Sigmoid colon (tissue), 7 donors: ENCODE measurements at places on chromosomes 1 and 21. TPM values are rescaled to one million over a fixed set of nuclear protein-coding genes. Genes with fewer than 3 reads are reported as not detected.

GRCh38 chr1:148435406-148435805 is 47.7 kb downstream of the PPIAL4G start:
- H3K4me1 ChIP-seq, result no peaks in the 10 kb centered on the region
- no peaks in the 10 kb centered on the region for H3K27me3 ChIP-seq
- H3K36me3 ChIP-seq, result no peaks in the 10 kb centered on the region
- no peak for DNase-seq
- H3K4me3 ChIP-seq, result no peak overlapping the region
- H3K27ac ChIP-seq, result no peak overlapping the region

DNA sequence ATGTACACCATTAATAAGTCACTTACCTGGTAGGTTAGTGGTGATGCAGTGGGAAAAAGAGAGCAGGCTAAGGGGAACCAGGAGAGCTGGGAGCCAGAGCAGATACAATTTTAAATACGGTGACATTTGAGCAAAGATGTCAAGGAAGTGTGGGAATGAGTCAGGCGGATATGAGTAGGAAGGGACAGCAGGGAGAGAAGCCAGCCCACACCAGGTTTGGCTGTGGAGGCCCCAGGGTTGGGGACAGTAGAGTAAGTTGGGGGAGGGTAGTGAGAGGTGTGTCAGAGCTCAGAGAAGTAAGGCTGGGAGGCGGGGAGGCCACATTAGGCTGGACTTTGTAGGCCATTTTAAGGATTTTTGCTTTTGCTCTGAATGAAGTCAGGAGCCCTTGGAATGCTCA is 482.0 kb downstream of the DISC1 start:
- no peak overlapping the region for H3K27ac ChIP-seq
- no peak for DNase-seq
- H3K36me3 ChIP-seq, result no peaks in the 10 kb centered on the region
- no peaks in the 10 kb centered on the region for H3K4me1 ChIP-seq
- no peak overlapping the region for H3K4me3 ChIP-seq

GRCh38 chr1:112651205-112651604 is 23.3 kb upstream of the MOV10 start:
- H3K36me3 ChIP-seq, result peaks cover 2% of the 10 kb centered on the region
- no peaks in the 10 kb centered on the region for H3K4me1 ChIP-seq
- no peak overlapping the region for H3K4me3 ChIP-seq
- H3K27ac ChIP-seq, result no peak overlapping the region
- no peak for DNase-seq

- no peaks in the 10 kb centered on the region for H3K4me1 ChIP-seq
- no peak overlapping the region for H3K4me3 ChIP-seq
- DNase-seq, result no peak
- no peaks in the 10 kb centered on the region for H3K27me3 ChIP-seq
These were observed 121.0 kb upstream of the UBE2U start for GRCh38 chr1:64082459-64082858.

DNA sequence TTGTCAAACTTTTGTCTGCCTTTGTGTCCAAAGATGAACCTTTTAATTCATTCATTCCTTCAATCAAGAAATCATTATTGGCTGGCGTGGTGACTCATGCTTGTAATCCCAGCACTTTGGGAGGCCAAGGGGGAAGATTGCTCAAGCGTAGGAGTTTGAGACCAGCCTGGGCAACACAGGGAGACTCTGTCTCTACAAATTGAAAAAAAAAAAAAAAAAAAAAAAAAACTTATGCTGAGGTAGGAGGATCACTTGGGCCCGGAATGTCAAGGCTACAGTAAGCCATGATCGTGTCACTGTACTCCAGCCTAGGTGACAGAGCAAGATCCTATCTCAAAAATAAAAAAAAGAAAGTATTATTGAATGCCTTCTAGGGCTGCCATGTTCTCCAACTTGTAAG is 51.3 kb upstream of the CXADR start:
- DNase-seq, result no peak
- H3K4me3 ChIP-seq, result no peak overlapping the region
- no peak overlapping the region for H3K27ac ChIP-seq
- no peaks in the 10 kb centered on the region for H3K27me3 ChIP-seq

GRCh38 chr1:58657082-58657481 is 42.8 kb downstream of the MYSM1 start:
- no peaks in the 10 kb centered on the region for H3K27me3 ChIP-seq
- H3K4me1 ChIP-seq, result peaks cover 8% of the 10 kb centered on the region
- H3K4me3 ChIP-seq, result no peak overlapping the region
- no peaks in the 10 kb centered on the region for H3K36me3 ChIP-seq
- no peak for DNase-seq

- H3K4me1 ChIP-seq, result no peaks in the 10 kb centered on the region
- no peaks in the 10 kb centered on the region for H3K27me3 ChIP-seq
- DNase-seq, result peak; percentile 68
These were observed 2.0 kb downstream of the COL18A1 start for GRCh38 chr21:45406801-45407628.

- H3K4me1 ChIP-seq, result no peaks in the 10 kb centered on the region
- no peaks in the 10 kb centered on the region for H3K27me3 ChIP-seq
- H3K36me3 ChIP-seq, result no peaks in the 10 kb centered on the region
- no peak overlapping the region for H3K27ac ChIP-seq
- no peak overlapping the region for H3K4me3 ChIP-seq
These were observed 37.6 kb upstream of the GALNT2 start for GRCh38 chr1:230029244-230029941.

DNA sequence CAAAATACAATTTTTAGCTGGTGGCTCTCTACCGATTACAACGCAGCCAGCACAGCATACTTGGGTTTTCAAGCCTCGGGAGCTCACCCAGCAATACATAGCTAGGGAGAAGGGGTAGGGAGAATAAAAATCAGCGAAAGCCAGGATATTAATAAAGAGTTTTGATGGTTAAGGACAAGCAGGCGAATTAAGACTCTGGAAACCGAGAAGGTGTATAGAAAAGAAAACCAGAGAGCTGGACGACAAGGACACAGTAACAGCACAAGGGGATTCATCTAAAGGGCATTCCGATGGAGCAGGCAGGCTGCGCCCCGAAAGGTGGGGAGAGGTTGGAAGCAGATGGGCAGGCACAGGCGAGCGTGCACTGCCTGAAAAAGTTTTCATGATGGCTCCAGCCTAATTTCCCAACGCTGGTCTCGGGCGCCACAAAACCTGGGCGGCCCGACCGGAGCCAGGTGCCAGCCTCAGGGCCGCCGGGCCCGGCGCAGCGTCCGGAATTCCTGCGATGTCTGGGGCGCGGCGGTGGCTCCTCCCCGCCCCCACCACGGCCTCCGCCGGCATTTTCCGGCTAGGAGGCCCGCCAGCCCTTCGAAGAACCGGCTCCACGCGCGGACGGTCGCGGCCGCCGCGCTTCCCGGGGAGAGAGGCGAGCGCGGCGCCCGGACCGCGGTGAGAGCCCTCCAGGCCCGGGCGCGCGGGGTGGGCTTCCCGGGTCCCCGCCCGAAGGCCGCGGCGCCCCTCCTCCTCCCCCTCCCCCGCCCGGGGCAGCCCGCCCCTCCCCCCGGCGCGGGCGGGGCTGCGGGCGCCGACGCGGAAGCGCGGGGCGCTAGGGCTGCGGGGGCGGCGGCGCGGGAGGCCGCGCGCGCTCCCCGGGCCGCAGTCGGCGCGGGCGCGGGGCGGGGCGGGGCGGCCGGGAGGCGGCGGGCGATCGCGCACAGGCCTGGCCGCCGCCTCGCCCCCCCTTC is 774 bp upstream of the DYRK1A start:
- no peaks in the 10 kb centered on the region for H3K4me1 ChIP-seq
- peak overlapping the region; percentile 99 for H3K27ac ChIP-seq
- H3K27me3 ChIP-seq, result no peaks in the 10 kb centered on the region
- H3K4me3 ChIP-seq, result peak overlapping the region; percentile 86
- peak; percentile 82 for DNase-seq

DNA sequence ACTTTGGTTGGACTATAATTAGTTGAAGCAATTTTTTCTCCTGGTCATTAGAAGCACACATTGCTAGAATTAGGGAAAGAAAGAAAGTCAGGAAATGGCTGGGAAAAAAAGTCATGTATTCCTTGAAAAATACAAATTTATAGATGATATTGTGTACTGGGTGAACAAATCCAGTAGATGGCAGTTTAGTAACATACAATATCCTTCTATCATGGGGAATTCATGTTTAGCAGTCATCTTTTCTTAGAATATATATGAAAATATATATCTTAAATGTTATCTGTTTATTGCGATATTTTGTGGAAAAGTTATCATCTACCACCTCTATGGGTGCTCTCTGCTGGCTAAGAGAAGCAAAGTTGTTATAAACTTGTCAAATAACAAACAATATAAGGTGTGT is 13.1 kb upstream of the ZRANB2 start:
- no peak overlapping the region for H3K27ac ChIP-seq
- no peaks in the 10 kb centered on the region for H3K36me3 ChIP-seq
- H3K4me1 ChIP-seq, result peaks cover 14% of the 10 kb centered on the region
- no peak for DNase-seq
- no peaks in the 10 kb centered on the region for H3K27me3 ChIP-seq

GRCh38 chr1:225746361-225747179 is 31.1 kb upstream of the SRP9 start:
- no peaks in the 10 kb centered on the region for H3K36me3 ChIP-seq
- peaks cover 31% of the 10 kb centered on the region for H3K4me1 ChIP-seq
- DNase-seq, result peak; percentile 85
- H3K27me3 ChIP-seq, result no peaks in the 10 kb centered on the region

GRCh38 chr1:156012051-156012817 is 8.5 kb downstream of the SSR2 start:
- H3K4me3 ChIP-seq, result no peak overlapping the region
- no peak for DNase-seq
- H3K27me3 ChIP-seq, result no peaks in the 10 kb centered on the region
- H3K4me1 ChIP-seq, result no peaks in the 10 kb centered on the region
- H3K27ac ChIP-seq, result no peak overlapping the region
- H3K36me3 ChIP-seq, result peaks cover 57% of the 10 kb centered on the region

GRCh38 chr1:66374561-66375111 is 159.3 kb upstream of the SGIP1 start:
- no peaks in the 10 kb centered on the region for H3K36me3 ChIP-seq
- H3K27ac ChIP-seq, result peak overlapping the region; percentile 77
- no peak for DNase-seq
- peaks cover 33% of the 10 kb centered on the region for H3K4me1 ChIP-seq
- no peaks in the 10 kb centered on the region for H3K27me3 ChIP-seq
- no peak overlapping the region for H3K4me3 ChIP-seq

GRCh38 chr1:157523774-157524493 is 28.4 kb downstream of the FCRL5 start:
- H3K4me3 ChIP-seq, result no peak overlapping the region
- H3K27ac ChIP-seq, result no peak overlapping the region
- DNase-seq, result no peak

DNA sequence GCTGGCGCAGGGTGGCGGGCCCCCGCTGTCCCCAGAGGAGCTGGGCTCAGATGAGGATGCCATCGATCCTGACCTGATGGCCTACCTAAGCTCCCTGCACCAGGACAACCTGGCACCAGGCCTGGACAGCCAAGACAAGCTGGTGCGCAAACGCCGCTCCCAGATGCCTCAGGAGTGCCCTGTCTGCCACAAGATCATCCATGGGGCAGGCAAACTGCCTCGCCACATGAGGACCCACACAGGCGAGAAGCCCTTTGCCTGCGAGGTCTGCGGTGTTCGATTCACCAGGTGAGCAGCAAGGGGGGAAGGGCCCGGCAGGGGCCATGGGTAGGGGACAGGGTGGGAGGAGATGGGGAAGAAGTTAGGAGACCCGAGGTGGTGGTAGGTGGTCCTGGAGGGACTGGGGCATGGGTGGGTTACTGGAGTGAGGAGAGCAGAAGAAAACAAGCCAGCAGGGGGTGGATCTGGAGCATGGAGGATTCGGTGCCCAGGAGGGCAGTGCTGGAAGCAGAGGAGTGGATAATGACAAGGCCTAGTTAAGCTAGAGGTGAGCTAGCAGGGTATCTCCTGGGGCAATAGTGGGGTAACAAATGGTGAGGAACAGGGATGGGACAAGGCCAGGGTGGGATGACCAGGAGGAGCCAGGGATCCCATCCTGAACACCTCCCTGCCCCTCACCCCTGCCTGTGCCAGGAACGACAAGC is 13.1 kb downstream of the ZBTB7B start:
- H3K27me3 ChIP-seq, result no peaks in the 10 kb centered on the region
- H3K4me1 ChIP-seq, result peaks cover 51% of the 10 kb centered on the region
- peak overlapping the region; percentile 91 for H3K27ac ChIP-seq
- peaks cover 5% of the 10 kb centered on the region for H3K36me3 ChIP-seq

GRCh38 chr1:177959811-177960515 is 9.9 kb downstream of the SEC16B start:
- no peak for DNase-seq
- H3K4me3 ChIP-seq, result no peak overlapping the region
- H3K4me1 ChIP-seq, result no peaks in the 10 kb centered on the region
- no peaks in the 10 kb centered on the region for H3K36me3 ChIP-seq
- no peaks in the 10 kb centered on the region for H3K27me3 ChIP-seq

The HJV gene
- total RNA-seq, result not detected

The TFAP2E gene
- 0.27 TPM for total RNA-seq

The MAB21L3 gene
- 0.28 TPM for total RNA-seq

The GPR37L1 gene
- 0.28 TPM for total RNA-seq

The SYDE2 gene
- 87.3 TPM for total RNA-seq

The OVAAL gene
- not detected for total RNA-seq
